Activated T-cell treated with anti-CD3 and anti-CD28 coated beads for 1 hour (primary cell): ENCODE measurements at places on chromosomes 13 and 19.

DNA sequence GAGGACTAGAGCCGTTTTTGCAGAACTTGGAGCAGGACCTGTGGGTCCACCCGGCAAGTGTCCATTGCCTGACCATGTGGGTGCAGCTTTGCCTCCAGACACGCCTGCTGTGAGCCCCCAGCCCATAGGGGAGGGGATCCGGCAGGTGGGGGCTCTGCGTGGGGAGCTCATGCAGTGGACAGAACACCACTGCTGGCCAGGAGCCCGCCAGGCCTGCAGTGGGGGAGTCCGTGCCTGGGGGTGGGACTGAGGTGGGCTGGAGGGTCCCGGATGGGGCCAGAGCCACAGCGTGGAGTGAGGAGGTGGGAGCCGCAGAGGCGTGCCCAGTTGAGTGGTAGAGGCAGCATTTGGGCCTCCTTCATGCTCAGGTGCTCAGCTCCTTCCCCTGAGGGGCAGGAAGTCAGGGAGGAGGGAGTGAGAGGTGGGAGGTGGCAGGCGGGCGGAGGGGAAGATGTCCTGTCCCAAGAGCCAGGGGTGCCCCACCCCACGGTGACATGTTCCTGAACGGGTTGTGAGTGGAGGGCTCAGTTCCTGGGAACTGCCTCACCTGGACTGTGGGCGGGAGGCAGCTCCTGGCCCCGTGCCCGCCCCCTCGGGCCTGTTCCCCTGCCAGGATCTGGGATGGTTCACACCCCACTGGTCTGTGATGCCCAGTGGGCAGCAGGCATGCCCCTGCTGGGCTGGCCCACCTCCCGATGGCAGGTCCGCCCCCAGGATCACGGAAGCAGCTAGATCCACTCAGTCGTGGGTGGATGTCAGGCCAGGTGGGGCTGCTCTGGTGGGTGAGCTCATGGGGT, 8.8 kb downstream of the ADAT3 start:
- no peak for DNase-seq

- no peak for DNase-seq
These were observed 14.5 kb downstream of the ZNF426 start for GRCh38 chr19:9523885-9524474.

- DNase-seq: no peak
These were observed 201.7 kb downstream of the ABCC4 start for GRCh38 chr13:95099541-95099940.

DNA sequence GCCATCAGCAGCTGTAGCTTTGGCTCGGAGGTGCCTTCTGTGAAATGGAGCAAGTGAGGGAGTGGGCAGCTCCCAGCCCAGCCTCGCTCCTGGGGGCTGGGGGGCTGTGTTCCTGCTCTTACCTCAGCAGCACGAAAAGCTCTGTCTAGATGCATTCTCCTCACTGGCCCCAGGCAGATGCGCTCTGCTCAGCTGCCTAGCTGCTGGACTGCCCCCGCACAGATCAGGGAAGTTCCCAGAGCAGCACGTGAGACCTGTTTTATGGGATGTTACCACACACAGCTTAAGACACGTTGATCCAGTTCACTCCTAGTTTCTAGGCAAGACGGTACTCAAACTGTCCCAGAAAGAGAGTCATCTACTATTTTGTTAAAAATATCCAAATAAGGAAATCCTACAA, 13.6 kb downstream of the LCP1 start:
- DNase-seq: no peak

DNA sequence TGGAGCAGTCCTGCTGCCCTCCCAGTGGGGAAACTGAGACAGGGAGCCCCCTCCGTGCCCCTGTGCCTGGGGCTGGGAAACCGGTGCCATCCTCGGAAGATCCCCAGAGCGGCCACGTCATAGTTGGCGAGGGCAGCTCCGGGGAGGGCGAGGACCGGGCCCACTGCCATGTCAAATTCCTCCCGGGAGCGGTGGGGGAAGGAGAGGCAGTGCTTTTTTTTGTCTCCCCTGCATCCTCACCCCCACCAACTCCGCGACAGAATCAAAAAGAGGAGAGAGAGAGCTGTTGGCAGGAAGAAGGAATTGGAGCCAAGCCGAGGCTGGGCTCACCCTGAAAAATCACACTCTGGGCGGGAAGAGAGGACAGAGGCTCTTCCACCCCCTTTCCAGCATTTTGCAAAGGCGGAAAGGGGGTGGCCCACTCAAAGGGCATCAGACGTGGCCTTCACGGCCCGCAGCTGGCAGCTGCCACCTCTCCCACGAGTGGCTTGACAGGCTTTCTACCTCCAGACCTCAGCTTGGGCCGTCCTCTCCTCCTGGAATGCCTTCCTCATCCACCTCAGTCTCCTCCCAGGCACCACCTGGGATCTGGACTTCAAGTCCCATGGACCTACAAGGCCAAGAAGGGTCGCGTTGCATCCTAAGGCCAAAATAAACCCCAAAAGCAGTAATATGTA, 19.6 kb upstream of the NFIC start:
- no peak for DNase-seq

GRCh38 chr13:99227331-99227900, 26.8 kb downstream of the UBAC2 start:
- DNase-seq: no peak

DNA sequence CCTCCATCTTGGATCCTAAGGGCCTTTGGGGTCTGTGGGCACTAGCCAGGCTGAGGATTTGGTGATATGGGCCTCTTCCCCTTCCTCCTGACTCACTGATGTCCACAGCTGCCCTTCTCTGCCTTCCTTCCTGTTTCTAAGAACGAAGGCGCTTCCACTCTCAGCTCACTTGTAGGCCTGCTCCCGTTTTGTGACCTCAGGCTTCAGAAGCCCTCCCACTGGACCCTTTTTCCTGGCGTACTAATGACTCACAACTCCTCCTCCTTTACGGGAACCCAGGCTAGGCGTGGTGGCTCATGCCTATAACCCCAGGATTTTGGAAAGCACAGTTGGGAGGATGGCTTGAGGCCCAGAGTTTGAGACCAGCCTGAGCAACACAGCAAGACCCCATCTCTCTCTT, 55.6 kb downstream of the TMED1 start:
- no peak for DNase-seq

DNA sequence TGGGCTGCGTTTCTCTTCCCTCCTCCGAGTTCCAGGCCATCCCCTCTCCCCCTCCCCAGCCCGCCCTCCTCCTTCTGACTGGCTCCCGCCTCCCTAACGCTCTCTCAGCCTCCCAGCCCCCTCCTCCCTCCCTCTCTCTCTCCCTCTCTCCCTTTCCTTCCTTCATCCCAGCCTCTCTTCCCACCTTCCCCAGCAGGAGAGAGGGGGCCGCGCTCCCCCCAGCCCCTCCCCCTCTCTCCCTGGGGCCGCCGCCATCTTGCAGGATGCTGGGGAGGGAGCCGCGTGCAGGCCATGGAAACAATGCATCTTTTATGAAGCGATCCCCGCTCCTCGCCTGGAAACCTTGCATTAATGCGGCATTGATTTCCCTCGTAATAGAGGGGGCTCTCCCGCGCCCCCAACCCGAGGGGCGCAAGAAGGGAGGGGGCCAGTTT, 42.6 kb upstream of the ADGRL1 start:
- DNase-seq: peak; percentile 39

- DNase-seq: no peak
These were observed 87.7 kb downstream of the DOCK9 start for GRCh38 chr13:98890186-98890585.

DNA sequence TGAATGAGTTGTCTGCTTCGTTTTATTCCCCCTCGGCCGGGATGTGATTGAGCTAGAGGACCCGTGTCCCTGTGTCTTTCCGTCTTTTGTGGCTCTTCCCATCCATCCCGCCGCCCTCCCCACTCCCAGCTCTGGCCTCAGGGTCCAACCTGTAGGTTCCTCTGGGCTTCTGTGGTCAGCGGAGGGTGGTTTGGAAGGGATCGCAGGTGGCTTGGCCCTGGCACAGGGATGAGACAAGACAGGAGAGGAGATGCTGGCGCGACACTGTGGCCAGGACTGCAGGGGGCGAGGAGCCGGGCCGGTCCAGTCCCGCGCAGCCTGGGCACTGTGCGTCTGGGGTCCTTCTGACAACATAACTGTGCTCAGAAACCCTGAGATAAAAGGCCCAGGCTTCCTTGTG, 2.0 kb downstream of the EVI5L start:
- no peak for DNase-seq

GRCh38 chr13:32986552-32986951, 29.7 kb upstream of the KL start:
- no peak for DNase-seq

DNA sequence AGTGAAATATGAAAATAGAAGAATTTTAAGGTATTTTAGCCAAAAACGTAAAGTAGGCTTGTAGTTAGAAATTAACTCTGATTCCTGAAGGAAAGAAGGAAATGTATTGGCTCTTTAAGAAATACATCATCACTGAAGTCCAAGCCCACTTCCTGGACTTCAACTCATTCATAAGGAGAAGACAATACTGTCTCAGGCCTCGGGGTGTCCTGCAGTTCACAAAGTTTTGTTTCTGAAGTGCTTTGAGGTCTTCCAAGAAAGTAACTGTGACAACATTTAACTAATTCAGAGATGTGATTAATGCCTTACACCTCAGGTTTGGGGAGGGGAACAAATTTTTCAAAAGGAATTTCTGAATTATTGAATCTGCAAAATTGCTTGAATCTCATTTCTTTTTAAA, 65.8 kb upstream of the STARD13 start:
- no peak for DNase-seq

DNA sequence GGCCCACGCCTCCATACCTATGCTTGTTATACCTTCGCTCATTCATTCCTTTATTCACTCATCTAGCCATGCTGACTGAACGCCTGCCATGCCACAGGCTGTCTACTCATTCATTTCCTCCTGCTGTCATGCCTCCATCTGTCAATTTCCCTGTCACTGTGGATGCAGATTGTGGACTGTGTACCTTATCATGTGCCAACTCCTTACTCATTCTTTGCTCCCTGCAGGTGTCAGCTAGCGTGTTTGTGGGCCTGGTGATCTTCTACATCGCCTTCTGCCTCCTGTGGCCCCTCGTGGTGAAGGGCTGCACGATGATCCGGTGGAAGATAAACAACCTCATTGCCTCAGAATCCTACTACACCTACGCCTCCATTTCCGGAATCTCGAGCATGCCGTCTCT, 4.1 kb upstream of the PSMD8 start:
- DNase-seq: no peak

GRCh38 chr19:37654629-37655300, 500 bp downstream of the ZFP30 start:
- DNase-seq: peak; percentile 0

- no peak for DNase-seq
These were observed 34.3 kb upstream of the SHKBP1 start for GRCh38 chr19:40542202-40542859.

GRCh38 chr13:36395280-36395679, 37.0 kb upstream of the CCNA1 start:
- DNase-seq: no peak

- DNase-seq: no peak
These were observed 352.4 kb downstream of the KLF5 start for GRCh38 chr13:73411067-73411809.

DNA sequence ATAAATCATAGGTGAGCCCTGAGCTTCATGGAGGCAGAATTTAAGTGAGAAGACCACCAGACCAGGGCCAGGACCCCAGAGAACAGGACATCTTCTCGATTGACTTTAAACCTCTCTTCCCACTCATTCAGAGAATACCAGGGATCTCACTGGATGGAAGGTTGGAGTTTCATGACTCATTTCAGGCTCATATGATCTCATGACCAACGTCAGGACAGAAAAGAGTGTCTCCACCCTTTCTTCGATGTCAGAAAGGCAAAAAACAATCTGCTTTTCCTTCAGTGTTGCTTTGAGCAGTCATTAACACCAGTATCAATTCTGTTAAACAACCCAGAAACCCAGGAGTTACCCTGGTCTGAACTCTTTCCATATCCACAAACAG, 361.0 kb downstream of the KLF12 start:
- no peak for DNase-seq

- no peak for DNase-seq
These were observed 15.7 kb downstream of the NOSIP start for GRCh38 chr19:49564616-49565045.

DNA sequence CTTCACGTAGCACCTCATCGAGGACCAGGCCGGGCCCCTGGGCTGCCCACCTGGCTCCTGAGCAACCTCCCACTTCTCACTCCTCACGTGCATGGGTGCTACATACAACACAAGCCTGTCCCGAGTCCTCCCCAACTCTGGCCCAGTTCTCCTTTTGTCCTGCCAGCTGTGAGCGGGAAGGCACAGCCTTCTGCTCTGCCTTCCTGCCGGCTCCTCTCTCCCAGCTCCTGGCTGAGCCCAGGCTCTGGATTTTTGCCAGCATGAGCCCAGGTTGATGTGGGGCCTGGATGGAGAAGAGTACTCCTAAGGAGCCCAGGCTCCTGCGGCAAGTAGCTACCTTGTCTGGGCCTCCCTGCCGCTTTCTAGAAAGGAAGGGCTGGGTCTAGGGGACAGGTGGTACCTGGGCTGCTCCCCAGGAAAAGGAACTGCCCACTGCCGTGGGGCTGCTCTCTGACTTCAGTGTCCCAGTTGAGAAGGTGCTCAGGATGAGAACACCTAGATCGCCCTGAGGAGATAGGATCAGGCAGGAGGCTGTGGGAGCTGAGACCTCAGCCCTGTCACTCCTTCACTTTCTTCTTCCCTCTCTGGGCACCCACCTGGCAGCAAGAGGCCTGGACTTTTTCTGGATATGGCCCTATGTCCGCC, 23.6 kb downstream of the LYL1 start:
- DNase-seq: no peak

GRCh38 chr19:4052114-4052992, 14.3 kb downstream of the ZBTB7A start:
- no peak for DNase-seq

- DNase-seq: no peak
These were observed 135.6 kb downstream of the KLF12 start for GRCh38 chr13:73998631-73999030.

DNA sequence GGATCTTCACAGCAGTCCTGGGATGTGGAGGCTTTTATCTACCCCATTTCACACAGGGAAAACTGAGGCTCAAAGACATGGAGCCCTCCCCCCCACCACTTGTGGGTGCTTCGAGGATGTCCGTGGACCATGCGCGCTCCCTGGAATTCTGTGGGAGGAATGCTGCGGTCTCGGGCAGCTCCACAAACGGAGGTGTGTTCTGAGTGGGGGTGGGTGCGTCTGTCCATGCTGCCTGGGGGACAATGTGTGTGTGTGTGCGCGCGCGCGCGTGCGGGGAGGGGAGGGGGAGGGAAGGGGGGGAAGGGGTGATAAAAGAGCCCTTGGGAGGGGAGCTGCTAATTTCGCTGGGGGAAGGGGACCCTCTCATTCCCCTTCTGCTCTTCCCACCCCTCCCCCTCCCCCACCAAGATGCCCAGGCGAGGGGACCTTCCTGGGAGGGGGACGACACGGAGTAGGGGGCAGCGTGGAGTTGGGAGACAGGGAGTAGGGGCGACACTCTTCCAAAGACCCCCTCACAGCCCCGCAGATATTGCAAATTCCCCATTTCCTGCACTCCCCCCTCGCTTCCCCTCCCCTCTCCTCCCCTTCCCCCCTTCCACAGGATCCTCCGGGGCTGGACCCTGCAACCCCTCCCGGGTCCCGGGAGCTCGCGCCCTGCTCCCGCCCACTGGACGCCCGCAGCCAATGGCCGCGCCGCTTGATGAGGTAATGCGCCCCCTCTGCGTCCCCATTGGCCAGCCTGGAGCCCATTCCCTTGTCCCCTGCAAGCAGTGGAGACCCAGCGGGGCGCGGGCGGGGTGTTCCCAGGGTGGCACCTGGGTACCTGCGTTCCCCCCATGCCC, 18.9 kb upstream of the ZNRF4 start:
- DNase-seq: no peak

- no peak for DNase-seq
These were observed 76.5 kb downstream of the ZNF726 start for GRCh38 chr19:23991170-23991569.

GRCh38 chr13:112325920-112326645, 50.1 kb upstream of the SPACA7 start:
- DNase-seq: no peak
